ENCODE measurements at places on chromosomes 1 and 21. TPM values are rescaled to one million over a fixed set of nuclear protein-coding genes. Genes with fewer than 3 reads are reported as not detected.

Gene CELSR2
- polyA plus RNA-seq, result 11.8 TPM

DNA sequence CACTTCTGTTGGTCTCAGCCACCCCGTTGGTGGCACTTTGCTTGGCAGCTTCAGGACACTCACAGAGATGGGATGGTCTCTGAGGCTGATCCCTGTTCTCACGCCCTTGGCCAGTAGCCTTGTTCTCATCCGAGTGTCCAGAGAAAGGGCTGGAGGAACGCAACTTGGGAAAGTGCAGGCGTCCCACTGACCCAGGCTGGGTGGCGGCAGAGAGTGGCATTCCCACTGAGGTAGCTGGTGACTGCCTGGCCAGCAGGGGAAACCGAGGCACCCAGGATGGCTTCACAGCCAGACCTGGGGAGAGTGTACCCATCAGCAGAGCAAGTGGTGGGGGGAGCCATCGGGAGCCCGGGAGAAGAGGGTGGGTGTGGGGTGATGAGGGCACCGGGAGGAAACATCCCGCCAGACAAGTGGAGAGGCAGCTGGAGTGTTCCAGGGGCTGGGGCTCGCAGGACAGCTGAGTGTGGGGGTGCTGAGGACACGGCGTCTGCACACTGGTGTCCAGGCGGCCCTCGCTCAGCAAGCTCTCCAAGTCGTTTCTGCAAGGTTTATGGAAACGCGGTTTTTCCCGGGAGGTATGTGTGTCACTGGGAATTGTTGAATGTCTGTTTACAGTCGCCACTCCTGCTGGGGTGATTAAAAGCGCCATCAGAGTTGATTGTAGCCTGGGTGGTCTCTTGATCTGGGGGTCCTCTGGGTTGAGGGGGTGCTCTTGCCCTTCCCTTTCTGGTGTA lies 97.8 kb downstream of the SIK1 start:
- DNase-seq, result peak; percentile 48

Gene RBP7
- 0.99 TPM for polyA plus RNA-seq

Gene B3GALT2
- 23.7 TPM for polyA plus RNA-seq

DNA sequence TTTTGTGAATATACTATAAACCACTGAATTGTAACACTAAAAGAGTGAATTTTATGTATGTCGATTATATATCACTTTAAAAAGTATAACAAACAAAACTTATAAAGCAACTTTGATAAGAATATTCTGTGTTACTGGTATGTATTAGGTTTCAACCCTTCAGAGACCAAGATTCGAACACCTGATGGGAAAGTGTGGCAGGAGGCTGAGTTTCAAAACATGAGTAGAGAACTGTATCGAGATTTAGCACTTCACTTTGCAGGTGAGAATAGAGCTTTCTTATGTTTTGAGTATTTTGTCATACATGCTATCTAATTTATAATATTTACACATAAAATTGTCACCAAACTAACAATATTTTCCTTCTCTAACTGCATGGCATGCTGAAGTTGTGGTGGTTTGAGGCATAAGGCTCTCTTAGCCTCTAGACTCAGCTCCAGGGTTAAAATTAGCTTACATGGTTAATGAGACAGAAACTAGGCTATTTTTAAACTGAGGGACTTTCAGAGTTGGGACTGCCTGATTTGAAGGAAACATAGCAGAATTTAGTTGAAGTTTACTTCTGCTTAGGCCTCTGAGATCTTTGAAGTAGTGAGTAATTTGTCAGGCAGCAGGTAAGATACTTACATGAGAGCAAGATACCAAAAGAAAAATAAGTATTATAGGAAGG lies 48.6 kb downstream of the CEP350 start:
- DNase-seq, result no peak

- no peak for DNase-seq
Observed at GRCh38 chr1:12095452-12096263, 32.6 kb downstream of the TNFRSF8 start.

DNA sequence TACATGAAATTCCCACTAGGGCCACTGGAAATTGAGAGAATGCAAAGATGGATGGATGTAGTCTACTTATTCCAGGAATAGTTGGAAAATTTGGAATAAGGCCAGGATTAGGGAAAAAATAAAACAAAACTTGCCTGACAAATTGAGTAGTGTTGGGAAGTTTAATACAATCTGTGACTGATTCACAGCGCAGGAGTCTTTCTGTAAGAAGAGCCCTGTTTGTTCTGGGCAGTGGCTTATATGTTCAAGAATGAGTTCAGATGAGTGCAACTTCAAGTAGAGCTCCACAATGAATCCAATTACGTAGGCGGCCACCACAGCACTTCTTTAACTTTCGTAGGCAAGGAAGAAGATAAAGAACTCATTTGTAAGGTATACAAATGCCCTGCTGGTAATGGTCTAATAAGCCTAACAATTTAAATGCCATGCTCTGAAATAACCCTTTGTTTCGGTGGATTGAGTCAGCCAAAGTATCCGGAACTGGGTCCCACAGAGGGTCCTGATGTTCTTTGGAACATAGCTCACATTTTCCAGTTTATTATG lies 47.1 kb upstream of the KCNE1 start:
- no peak for DNase-seq

DNA sequence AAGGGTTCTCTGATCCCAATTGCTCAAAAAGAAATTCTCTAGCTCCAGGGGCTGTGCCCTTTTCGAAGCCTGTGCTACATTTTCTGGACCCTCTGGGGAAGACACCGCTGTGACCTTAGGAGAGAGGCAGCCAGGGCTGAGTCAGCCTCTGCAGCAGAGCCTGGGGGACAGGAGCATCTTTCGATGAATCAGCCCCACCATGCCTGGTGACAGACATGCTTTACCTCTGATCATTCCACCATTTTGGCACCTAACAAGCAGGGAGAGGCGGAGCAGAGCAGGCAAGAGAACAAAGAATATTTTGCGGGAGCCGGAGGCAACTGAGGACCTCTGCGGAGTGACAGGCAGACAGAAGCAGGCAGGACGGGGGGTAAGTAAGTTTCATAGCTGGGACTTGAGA lies 84.9 kb downstream of the VWA5B1 start:
- DNase-seq, result no peak

DNA sequence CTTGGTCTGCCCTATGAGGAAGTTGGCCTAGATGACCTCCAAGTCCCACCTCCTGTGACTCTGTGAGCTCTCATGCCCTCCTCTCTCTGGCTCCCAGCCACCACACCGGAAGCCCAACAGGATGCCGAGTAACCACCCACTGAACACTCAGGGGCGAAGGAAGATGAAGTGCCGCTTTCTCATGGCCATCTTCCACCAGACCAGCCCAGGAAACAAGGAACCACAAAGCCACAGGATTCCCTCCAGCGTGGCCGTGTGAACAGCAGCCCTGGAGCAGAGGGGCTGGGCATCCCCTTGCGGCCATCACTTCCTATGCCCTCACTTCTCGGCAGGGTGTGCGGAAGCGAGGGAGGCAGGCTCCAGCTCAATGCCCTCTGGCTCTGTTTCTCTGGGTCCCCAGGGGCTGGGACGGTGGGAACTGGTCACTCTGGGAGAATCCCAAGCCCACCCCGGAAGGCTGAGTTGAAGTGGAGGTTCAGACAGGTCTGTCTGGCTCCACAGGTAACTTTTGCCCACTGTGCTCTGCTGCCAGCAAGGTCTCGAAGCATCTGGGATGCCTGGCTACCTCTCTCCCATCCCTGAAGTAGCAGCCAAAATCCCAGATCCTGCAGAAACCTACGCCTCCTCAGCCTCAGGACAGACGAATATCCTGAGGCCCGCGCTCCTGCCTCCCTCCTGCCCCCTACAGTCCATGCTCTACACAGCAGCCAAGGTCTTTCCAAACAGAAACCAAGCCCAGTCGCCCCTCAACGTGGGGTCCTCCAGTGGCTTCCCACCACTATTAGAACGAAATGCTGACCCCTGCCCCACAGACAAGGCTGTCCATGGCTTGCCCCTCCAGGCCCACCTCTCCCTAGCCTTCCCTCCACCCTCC lies 44.2 kb upstream of the ECE1 start:
- DNase-seq, result peak; percentile 88

- no peak for DNase-seq
Observed at GRCh38 chr1:1781526-1781903, 3.2 kb upstream of the NADK start.

Gene NPPB
- not detected for polyA plus RNA-seq

DNA sequence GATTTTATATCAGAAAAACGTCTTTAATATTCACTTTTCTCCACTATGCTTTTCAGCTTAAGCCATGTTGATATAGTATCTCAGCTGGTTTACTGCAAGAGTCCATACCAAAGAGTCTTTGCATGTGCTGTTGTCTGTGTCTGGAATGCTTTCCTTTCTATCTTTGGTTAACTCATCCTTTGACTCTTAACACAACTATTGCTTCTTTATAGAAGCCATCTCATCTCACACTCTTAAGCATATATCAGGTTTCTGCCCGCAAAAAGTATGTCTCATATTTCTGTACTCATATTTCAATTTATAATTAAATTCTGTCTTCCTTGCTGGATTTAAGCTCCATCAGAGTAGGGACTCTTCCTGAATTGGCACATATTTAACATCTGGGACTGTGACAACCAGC lies 220.9 kb upstream of the KCNK2 start:
- no peak for DNase-seq

- no peak for DNase-seq
Observed at GRCh38 chr1:176391621-176392020, 71.4 kb upstream of the PAPPA2 start.

GRCh38 chr1:242205622-242206489 lies 207.0 kb upstream of the MAP1LC3C start:
- DNase-seq, result no peak

DNA sequence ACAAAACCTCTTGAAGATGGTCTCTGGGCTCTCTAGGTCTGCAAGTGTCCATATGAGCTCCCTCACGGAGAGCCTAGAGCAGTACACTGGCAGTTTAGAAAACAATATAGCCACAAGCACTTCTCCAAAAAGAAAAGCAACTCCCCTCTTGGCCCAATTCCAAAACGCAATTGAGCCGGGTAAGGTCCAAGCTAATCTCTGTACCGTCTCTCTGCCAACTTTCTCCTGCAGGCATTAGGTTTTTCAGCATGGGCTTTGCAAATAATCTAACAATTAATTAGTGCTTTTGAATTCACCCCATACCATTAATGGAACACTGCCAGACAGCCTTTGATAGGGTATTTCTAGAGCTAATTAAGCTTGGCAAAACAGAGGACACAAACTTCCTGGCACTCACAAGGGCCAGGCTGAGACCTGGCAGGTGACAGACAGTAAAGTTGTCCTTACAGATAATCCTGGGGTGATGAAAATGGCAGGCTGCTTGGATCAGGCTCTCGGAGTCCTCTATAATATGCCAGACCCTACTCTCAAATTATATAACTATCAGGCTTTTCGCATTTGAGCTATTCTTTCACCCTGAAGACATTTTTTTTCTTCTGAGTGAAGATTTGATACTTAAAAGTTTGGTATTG lies 39.8 kb downstream of the TGFBR3 start:
- no peak for DNase-seq

DNA sequence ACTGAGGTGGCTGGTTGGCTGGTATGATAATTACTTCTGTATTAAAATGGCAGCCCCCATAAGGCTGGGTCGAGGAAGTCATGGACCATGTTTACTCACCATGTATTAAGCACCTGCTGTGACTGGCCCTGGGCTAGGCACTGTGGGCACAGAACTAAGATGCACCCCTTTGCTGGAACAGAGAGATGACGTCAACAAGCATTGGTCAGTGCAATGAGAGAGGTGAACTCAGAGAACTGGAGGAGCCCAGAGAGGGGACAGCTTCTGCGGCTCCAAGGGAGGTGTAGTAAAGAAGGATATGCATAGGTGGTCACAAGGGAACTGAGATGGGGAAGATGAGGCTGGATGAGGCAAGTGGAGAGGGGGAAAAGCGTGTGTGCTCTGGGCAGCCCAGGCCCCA lies 88.7 kb downstream of the KAZN start:
- no peak for DNase-seq

Gene OR4F16
- polyA plus RNA-seq, result not detected

DNA sequence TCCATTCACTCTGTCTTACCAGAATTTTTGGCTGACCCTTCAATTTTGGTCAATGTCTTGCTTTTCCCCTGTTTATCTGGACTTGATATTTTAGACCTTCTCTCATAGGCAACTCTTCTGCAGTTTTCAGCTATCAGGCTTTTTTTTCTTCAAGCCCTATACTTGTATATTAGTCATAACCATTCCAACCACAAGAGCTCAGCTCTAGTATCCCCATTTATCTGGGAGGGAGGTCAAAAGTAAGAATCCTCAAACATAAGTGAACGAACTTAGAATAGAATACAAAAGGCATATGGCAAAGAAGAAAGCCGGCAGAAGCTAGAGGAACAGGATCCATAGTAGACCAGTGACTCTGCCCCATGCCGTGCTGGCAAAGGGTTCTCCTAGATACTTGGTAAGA lies 45.9 kb upstream of the TNFSF4 start:
- no peak for DNase-seq

GRCh38 chr1:154863315-154864174 lies 6.5 kb downstream of the KCNN3 start:
- DNase-seq, result no peak

GRCh38 chr1:157585984-157586383 lies 11.9 kb downstream of the FCRL4 start:
- no peak for DNase-seq

DNA sequence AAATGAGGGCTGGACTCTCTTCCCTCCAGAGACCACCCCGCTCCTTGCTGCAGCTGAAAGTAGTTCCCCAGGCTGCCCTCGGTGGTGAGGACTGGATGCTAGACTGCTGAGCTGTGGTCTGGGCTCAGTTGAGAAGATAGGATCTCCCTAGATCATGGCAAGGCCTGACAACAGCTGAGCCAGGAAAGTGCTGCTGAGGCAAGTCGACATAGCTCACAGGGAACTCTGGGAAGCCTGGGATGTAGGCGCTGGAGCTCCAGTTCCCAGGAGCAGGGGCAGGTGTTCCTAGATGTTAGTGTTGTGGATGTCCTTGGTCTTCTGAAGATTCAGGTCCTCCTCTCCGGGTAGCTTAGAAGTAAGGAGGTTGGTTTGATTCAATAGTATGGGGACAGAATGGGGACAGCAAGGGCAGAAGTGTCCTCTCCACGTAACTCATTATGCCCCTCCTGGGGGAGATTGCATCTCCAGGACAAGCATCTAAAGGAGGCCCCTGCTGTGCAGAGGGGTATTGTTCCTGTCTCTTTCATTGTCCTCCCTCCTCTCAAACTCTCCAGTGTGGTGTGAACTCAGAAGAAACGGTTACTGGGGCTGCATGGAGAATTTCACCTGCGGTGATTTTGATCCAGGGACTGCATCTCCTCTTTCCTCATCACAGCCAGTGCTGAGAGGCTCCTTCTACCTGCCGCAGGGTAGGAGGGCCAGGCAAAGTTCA lies 3.7 kb downstream of the CYB561D1 start:
- DNase-seq, result no peak

DNA sequence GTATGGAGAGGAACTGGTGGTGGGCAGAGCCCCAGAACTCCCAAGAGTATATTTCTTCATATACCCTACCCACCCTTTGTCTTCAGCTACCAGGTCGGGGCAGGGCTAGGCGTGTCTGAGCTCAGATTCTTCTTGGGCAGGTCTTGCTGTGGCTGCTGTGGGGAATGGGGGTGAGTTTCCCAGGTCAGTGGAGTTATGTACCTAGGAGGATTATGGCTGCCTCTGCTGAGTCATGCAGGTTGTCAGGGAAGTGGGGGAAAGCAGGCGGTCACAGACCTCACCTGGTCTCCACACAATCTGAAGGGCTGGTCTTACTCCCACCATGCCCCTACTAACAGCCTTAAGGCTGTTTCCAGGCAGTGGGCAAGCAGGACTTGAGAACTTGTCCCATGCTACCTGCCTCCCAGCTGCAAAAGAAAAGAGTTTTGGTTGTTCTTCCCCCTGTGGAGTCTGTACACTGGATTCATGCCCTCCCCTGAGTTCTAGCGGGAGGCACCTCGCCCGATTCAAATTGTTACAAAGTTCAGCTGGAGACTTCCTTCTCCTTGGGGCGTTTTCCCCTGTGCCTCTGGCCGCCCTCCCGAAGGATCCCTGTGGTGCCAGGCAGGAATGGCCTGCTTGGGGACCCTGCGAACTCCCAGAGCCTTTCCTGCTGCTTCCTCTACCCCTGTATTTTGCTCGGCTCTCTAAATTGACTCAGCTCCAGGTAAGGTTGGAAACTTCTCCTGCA lies 58.6 kb downstream of the NPHS2 start:
- DNase-seq, result no peak

Measured in left lung (tissue), 14 donors.